ENCODE measurements at places on chromosomes 2 and 18.

DNA sequence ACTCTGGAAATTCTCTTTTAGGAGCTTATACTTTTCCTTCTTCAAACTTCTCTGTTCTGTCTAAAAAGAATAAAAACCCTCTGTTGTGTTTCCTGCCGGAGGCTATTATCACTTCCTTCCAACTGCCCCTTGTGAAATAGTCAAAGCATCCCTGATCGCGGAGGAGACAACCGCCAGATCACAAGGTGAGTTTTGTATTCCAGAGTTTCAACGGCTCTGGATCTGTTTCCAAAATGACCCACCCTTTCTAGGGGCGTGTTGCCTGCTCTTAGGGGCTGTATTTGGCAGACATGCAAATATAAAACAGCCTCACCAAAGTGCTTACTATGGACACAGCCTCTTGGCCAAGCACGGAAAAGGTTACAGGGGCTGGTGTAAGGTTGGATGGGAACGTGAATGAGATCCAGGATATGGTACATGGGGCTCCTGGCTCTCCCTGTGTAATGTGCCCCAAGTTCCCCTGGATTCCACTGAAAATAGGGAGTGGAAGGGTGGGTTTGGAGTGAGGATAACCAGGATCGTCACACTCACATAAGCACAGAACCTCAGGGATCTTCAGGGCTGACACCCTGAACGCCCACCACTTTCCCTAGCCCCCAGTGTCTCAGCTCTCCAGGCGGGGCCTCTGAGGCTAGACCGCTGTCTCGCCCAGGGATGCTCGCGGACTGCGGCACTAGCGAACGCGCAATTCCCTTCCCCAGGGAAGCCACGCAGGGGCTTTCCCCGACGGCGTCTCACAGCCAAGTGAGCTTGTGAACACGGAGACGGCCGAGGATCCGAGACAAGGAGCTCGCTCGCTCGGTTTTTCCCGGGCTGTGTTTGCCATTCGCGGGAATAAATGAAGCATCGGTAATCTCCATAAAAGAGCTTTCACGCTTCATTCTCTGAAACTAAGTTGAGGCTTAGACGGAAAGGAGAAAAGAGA, 14.4 kb downstream of the EN1 start:
- DNase-seq: no peak

GRCh38 chr2:63665091-63665490, 76.3 kb downstream of the MDH1 start:
- DNase-seq: no peak

- no peak for DNase-seq
Observed at GRCh38 chr2:30514134-30514847, 67.2 kb downstream of the LCLAT1 start.

DNA sequence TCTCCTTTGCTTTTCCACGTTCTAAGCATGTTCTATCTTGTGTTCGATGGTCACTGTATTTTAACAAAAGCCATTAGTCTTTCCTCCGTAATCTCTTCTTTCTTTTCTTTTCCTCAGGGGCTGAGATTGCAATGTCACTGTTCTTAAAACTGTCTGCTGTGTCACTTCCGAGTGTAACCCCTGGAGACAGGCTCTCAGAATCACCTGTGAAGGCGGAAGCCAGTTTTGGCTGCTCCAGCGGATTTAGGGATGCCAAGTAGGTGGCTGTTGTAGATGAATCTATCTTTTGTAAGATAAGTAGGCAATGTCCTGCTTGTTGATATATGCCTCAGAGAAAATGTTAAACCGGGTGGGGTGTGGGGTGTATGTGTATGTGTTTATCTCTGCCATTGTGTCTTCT, 94.7 kb upstream of the L3MBTL4 start:
- no peak for DNase-seq

- DNase-seq: no peak
Observed at GRCh38 chr2:83967854-83968253, 491.2 kb downstream of the SUCLG1 start.

- no peak for DNase-seq
Observed at GRCh38 chr2:7792031-7792651, 874.9 kb downstream of the RNF144A start.

- no peak for DNase-seq
Observed at GRCh38 chr2:158618891-158619490, 162.2 kb downstream of the PKP4 start.

GRCh38 chr2:151852260-151853069, 24.2 kb upstream of the ARL5A start:
- no peak for DNase-seq

- no peak for DNase-seq
Observed at GRCh38 chr2:27115519-27115918, 3.4 kb downstream of the CGREF1 start.

GRCh38 chr2:17976871-17977746, 98.6 kb downstream of the KCNS3 start:
- no peak for DNase-seq

- no peak for DNase-seq
Observed at GRCh38 chr2:198144660-198145059, 340.3 kb downstream of the PLCL1 start.

GRCh38 chr2:217903859-217904613, 98.8 kb downstream of the TNS1 start:
- no peak for DNase-seq

DNA sequence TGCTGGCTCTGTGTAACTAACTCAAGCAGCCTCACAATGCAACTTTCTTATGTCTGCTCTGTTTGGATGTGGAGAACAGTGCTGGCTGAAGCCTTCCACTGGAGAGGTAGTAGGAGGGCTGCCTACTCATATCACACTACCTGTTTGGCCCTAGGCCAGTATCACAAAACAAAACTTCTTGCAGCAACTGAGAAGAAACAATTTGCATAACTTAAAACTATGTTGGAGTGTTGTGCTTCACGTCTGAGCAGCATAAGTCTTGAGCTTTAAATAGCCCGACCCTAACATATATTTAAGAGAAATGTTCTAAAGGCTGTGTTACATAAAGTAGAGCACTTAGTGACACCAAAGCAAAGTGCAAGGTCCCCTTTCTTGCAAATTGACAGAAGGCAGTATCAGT, 204.9 kb upstream of the ACVR2A start:
- DNase-seq: no peak

DNA sequence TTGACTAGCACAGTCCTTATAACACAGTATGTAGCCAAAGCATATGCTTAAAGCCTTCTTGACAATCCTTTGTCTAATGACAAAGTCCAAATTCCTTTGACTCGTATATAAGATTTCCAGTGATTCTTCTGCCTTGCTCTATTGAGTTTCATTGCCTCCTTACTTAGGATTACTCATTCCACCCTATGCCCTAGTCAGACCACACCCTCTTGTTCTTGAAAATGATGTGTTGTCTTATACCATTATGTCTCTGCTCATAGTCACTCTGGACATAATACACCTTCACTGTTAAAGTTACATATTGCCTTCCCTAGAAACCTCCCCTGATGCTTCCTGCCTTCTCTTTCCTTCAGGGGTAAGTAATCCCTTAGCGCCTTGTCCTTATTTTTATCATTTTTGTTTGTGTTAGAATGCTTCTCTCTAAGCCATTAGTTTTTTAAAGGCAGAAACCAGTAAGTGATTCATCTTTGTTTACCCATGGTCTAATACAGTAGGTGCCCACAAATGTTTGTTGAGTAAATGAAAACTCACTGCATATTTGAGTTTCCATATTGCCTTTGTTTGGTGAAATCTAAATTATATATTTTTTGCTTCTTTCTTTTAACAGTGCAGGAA, 19.3 kb downstream of the GPD2 start:
- DNase-seq: no peak

GRCh38 chr2:15006667-15007066, 374.1 kb downstream of the LRATD1 start:
- DNase-seq: no peak

- DNase-seq: no peak
Observed at GRCh38 chr2:35343135-35343534, 1012.4 kb upstream of the CRIM1 start.

DNA sequence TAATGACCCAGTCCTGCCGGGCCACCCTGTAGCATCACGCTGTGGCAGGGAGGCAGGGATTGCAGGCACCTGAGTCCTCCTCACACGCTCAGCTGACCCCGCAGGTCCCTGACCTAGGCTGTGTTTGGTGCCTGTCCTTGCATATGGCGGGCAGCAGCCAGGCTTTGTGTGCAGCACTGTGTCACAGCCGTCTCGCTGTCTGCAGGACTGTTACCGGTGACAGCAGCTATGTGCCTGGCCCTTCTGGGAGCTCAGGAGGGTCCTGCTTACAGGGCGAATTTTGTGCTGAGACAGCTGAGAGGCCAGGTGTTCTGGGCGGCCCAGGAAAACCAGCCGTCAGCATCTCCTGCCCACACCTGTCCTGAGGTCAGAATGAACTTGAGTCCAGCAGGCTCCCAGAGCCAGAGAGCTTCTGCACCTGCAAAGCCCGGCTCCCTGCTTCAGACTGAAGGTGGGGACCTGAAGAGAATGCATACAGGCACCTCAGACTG, 10.4 kb upstream of the ARID5A start:
- DNase-seq: no peak

DNA sequence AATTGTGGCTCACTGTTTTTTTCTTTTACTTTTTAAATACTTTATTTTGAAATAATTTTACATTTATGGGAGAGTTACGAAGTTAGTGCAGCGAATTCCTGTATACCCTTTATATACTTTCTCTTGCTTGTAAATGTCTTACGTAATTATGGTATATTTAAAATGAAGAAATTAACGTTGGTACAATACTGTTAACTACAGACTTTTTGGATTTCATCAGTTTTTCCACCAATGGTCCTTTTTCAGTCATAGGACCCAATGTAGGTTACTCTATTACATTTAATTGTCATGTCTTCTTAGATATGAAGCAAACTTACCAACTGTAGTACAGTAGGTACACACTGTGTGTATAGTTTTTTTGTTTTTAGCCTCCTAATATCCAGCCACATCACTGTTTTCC, 76.3 kb downstream of the BOLA3 start:
- no peak for DNase-seq

DNA sequence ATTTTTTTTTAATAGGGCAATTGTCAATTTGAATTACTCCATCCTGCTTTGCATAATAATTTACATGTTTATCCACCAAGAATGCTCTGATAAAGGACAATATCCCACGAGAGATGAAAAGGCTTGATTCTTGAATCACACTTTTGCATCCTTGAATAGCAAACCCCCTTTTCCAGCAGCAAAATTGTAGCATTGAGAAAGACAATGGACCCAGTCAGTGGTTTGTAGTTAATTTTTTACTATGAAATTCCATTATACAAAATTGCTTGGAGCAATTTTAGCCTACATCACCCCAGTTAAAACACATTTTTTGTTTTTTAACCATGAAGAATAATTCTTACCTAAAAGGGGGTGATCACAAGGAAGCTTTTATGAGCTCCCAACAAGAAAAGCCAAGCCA, 255.1 kb downstream of the RND3 start:
- DNase-seq: no peak

DNA sequence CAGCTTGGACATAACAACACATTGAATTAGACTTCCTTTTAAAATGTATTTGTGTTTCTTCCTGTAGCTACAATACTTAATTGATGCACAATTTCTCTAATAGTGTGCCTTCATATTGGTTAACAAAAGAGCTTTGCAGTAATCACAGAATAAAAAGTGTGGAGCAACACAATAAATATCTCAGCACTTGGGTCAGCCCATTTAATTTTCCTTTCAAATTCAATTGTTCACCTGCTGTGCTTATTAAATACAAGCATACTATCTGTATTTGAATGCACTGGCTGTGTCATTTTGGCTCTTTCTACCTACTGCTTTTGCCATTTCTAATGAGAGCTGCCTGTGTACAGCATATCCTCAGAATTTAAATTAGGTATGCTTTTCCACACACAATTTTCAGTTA, 1641.3 kb upstream of the SLC39A10 start:
- no peak for DNase-seq

DNA sequence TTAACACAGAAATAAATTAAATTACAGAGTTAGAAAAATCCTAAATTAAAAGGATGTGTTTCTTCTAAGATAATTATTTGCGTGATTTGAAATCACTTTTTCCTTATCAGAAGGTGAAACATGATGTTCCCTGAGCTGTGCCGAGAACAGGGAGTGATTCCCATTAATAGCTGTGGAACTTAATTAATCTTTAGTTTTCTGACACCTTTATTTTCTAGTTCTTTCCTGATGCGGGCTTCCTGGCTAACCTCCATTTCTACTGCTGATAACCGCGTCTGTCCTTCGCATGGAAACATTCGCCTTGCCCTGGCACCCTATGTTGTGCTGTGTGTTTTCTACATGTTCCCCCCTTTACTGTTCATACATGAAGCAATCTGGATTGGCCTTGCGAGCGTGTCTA, 172.9 kb downstream of the FAM210A start:
- no peak for DNase-seq

- no peak for DNase-seq
Observed at GRCh38 chr2:61733563-61733962, 120.3 kb downstream of the FAM161A start.

Measured in stimulated activated CD8-positive, alpha-beta memory T cell treated with anti-CD3 and anti-CD28 coated beads, Interleukin-4, amount 100 ng/mL, for 4 hours (primary cell).